ENCODE measurements at places on chromosomes 13 and 19.

GRCh38 chr19:5456841-5457200 lies 1.6 kb downstream of the ZNRF4 start:
- no peak for DNase-seq

DNA sequence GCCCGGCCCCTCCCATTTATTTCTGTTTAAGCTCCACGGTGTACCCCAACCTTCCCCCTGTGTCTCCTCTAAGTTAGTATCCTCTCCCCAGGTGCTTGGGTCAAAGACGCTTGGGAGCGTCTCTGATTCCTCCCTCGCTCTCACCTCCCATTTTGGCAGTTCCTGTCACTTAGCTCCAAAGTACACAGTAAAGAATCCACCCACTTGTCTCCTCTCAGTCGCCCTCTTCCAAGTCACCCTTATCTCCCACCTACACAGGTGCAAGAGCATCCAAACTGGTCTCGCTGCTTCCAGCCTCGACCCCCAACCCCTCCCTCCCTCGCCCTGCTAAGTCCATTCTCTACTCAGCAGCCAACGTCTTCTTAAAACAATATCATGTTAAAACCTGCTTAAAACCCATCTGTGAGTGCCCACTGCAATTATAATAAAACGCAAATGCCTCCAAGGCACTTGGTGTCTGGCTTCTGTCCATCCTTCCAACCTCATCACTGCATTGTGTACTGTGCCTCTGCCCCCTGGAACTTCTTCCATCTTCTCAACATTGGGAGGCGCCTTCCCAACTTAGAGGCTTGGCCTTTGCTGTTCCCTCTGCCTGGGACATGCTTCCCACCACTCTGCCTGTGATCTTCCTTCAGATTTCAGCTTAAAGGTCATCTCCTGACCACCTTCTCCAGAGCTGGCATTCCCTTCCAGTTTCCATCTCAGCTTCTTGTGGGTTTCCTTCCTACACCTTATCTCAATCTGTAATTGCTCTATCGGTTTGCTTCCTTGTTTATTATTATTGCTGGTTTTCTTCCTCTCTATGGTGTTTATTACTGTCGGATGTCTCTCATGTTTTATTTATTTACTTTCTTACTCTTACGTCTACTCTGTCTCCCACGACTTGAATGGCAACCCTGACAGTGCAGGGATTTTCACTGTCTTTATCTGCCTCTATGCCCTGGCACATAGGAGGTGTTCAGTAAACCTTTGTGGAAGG lies 9.5 kb upstream of the KLK14 start:
- no peak for DNase-seq

DNA sequence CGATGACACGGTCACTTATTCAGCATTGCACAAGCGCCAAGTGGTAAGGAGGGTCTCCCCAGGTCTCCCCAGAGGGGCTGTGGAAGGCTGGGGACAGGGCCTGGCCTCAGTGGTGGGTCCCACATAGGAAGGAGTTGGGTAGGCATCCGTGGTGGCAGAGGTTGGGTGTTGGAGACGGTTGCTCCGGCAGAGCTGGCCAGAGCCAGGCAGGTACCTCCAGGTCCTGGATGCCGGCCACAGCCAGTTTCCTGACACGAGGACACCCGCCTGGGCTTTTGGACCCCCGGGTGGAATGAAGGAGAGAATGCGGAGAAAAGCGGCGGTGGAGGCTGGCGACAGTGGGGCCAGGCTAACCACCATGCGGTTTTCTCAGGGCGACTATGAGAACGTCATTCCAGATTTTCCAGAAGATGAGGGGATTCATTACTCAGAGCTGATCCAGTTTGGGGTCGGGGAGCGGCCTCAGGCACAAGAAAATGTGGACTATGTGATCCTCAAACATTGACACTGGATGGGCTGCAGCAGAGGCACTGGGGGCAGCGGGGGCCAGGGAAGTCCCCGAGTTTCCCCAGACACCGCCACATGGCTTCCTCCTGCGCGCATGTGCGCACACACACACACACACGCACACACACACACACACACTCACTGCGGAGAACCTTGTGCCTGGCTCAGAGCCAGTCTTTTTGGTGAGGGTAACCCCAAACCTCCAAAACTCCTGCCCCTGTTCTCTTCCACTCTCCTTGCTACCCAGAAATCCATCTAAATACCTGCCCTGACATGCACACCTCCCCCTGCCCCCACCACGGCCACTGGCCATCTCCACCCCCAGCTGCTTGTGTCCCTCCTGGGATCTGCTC lies 1.3 kb upstream of the FFAR1 start:
- no peak for DNase-seq

DNA sequence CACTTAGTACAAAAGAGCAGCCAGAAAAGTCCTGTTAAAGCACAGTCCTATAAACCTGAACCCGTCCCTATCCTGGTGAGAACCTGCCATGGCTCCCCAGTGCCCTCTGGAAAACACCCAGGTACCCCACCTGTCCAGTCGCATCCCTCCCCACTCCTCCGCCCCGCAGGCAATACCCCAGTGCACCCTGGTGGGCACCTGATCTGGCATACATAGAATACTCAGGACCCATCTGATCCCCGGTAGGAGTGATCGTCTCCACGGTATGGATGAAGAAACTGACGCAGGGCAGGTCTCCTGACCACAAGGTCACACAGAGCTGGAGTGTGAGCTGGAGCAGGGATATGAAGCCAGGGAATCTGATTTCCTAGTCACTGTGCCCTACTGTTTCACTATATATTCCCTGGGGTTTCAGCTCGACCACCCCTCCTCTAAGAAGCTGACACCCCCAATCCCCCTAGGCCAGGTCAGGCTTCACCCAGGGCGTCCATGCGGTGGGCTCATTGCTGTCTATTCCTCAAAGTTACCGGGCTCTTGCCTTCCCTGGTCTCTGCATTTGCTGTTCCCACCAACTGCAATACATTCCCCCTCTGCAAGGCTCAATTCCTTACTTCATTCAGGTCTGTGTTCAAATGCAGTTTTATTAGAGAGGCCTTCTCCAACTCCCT lies 12.6 kb downstream of the FBXO46 start:
- DNase-seq, result no peak

GRCh38 chr13:39682310-39682709 lies 26.8 kb downstream of the COG6 start:
- DNase-seq, result no peak

- peak; percentile 33 for DNase-seq
Observed at GRCh38 chr13:50366488-50367174, 351.4 kb downstream of the KCNRG start.

DNA sequence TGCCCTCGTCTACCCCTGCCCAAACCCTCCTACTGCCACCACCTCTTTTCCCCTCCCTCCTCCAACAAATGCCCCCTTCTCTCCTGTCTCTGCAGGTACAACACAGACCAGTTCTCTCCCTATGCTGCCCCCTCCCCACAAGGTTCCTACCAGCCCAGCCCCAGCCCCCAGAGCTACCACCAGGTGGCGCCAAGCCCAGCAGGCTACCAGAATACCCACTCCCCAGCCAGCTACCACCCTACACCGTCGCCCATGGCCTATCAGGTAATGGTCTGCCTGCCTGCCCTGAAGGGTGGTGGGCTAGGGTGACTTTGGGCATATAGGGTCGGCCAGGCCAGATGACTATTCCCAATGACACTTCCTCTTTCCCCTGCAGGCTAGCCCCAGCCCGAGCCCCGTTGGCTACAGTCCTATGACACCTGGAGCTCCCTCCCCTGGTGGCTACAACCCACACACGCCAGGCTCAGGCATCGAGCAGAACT lies 6.5 kb upstream of the TIMM50 start:
- peak; percentile 29 for DNase-seq

DNA sequence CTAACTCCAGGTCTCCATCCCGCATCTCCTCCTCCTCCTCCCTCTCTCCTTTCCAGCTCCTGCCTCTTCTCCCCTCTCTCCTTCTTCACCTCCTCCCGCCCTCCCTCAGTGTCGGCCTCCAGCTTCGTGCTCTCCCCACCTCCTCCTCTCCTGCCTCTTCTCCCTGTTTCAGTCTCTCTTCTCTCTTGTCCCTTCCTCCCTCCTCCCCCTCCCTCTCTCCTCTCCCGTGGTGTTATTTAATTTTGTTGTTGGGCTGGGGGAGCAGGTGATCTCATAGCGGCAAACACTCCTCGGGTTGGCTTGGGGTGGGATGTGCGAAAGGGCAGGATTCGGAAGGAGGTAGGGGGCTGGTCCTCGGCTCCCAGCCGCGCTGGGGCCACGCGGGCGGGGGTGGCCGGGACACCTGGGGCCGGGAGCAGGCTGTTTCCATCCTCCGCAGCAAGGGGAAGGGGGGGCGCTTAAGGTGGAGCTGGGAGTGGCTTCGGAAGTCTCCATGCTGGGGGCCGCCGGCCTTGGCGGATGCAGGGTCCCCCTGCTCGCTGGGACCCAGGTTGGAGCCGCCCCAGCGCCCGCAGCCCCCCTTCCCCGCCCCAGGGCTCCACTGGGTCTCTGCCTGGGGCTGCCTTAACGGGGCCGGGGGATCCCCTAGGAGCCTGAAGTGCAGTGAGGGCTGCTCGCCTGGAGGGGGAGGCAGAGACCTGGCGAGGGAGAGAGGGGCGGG lies at the start of gene CA11:
Gene CA11, minus strand, starts transcription at position 187 of the 721 bp plus-strand sequence. CDS start 555 bp downstream, outside the sequence.
- peak; percentile 98 for DNase-seq

GRCh38 chr19:41226053-41226873 lies 7.2 kb downstream of the AXL start:
- no peak for DNase-seq

DNA sequence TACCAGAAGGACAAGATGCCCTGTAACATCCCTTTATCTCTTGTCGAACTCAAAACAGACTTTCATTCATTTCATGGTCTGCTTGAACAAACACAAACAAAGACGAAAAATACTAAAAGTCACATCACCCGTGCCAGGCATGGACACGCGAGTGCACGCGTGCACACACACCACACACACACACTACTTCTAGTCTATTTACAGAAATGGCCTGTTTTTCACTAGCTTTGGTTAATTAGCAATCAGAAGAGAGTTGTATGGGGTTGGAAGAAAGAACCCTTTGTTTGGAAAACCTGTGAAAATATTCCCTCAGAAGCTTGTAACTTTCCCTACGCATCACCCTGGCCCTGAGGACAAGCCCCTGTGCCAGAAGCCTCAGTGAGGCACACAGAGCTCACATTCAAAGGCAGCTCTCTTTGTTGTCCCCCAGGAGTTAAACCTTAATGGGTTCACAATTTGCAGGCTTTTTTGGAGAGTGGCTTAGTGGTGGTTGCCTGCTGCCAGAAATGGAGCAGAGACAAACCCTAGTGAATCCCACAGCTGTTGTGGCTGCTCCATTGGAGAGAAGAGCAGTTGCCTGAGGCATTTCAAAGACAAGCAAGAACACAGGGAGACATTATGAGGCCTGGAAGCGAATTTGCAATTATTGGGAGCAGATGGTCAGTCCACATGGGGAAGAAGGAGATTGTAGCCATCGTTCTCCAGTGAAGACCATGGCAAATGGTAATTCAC lies 55.9 kb downstream of the STARD13 start:
- DNase-seq, result no peak

- DNase-seq, result no peak
Observed at GRCh38 chr13:28181413-28181812, 43.1 kb downstream of the PAN3 start.

DNA sequence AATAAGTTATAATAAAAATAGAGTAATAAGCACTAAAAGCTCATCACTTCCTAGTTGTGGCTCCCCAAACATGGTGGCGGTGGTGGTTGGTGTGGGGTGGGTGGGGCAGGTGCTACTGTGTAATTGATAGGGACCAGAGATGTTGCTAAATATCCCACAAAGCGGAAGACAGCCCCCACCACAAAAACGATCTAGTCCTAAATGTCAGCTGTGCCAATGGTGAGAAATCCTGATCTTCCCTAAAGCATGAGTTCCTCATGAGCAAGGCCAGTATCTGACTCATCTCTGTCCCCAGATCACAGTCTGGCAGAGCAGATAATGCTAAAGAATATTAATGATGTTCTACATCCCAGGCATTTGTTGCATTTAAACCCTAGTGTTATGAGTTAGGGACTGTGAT lies 1.9 kb upstream of the EDDM13 start:
- DNase-seq, result no peak

DNA sequence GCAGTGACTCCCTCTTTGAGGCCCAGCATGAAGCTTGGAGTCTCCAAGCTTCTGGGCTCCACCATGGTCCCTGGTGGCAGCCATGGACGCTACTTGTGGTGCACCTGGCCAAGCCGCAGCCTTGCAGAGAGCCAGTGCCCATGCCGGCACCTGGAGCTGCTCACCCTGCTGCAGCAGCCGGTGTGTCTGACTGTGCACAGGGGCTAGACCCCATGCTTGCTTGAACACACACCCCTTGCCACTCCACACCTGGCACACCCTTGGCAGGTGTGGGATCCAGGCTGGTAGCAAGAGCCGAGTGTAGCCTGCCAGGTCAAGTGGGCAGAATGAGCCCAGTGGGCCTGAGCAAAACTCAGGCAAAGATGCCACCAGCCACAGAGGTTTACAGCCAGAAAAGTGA lies 18.6 kb upstream of the MLLT1 start:
- DNase-seq, result no peak

- no peak for DNase-seq
Observed at GRCh38 chr19:3769494-3769893, 2.5 kb downstream of the RAX2 start.

GRCh38 chr13:109273326-109273751 lies 513.0 kb downstream of the IRS2 start:
- DNase-seq, result no peak

GRCh38 chr13:99717959-99718674 lies 216.8 kb downstream of the TM9SF2 start:
- no peak for DNase-seq

DNA sequence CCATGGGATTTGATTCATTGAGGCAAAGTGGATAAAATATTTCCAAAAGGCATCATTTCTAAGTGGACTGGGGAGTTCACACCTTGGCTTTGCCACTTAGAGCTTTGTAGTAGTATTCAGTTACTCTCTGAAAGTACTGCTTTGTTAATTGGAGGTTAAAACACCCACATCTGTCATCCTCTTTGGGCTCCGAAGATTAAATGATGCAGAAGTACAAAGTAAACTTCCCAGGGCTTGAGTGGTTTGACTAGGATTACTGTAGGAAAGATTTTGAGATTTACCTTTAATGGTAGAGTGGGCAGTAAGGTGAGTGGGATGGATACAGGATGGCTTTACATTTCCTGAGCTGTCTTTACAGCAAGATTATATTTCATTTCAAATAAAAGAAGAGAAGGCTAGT lies 42.4 kb downstream of the WASF3 start:
- no peak for DNase-seq

DNA sequence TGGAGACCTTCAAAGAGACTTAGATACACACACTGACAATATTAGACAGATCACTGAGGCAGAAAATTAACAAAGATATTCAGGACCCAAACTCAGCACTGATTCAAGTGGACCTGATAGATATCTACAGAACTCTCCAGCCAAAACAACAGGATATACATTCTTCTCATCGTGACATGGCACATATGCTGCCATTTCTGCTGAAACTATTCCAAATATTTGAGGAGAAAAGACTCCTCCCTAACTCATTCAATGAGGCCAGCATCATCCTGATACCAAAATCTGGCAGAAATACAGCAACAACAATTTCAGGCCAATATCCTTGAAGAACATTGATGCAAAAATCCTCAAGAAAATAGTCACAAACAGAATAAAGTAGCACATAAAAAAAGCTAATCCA lies 53.3 kb downstream of the TRPC4 start:
- DNase-seq, result no peak

GRCh38 chr13:84296401-84296800 lies 414.1 kb upstream of the SLITRK1 start:
- DNase-seq, result no peak
